ENCODE measurements at places on chromosomes 12 and 14.

DNA sequence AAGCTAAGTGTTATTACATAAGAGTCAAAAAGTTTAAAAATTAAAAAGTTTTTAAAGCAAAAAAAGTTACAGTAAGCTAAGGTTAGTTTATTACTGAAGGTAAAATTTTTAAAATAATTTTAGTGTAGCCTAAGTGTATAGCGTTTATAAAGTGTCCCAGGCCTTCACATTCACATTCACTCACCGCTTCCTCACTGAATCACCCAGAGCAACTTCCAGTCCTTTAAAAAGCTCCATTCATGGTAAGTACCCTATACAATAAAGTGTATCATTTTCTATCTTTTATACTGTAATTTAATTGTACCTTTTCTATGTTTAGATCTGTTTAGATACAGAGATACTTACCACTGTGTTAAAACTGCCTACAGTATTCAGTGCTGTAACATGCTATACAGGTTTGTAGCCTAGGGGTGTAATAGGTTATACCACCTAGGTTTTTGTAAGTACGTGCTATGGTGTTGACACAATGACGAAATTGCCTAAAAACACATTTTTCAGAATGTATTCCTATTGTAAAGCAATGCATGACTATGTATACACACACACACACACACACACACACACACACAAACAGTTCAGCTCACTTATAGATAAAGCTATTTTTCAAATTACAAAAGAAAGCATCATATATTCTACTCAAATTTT, 3.7 kb downstream of the CLEC14A start:
- no peak for DNase-seq

DNA sequence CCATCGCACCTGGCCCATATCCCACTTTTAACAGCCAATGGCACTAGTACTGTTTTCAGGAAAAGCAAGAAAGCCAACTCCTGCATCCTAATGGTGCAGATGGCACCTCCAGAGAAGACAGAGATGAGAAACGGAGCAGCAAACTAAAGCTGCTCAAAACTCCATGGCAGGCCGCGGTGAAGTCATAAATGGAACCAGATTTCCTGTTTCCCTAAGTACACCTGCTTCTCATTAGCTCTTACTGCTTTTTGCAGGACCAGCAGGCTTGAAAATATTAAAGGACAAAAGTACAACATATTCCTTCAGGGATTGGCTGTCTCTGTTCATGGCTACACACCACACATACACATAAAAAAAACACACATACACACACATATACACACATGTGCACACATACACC, 36.7 kb upstream of the LGALS3 start:
- DNase-seq: no peak

DNA sequence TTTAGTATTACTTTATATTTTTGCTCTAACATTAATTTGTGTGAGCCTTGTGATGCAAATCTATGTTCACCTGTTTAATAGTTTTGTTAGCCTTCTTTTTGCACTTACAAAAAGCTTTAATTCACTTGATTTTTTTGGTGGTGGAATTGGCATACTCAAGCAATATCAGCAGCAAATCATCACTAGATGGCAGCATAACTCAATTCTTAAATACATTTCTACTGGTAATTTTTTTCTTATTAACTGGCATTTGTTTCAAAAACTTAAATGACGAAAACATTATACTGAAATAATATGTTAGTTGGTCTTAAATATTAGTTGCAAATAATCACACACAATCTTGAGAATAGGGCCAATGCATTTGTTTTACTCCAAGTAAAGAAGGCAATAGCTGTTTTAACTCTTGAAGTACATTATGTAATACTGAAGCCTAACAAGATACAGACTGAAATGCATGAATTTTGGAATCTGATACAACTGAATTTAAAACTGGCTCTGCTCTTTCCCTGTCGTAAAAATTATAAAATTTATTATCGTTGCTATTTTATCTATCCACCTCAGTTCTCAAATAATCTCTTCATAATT, 151.5 kb downstream of the ATXN7L3B start:
- no peak for DNase-seq

DNA sequence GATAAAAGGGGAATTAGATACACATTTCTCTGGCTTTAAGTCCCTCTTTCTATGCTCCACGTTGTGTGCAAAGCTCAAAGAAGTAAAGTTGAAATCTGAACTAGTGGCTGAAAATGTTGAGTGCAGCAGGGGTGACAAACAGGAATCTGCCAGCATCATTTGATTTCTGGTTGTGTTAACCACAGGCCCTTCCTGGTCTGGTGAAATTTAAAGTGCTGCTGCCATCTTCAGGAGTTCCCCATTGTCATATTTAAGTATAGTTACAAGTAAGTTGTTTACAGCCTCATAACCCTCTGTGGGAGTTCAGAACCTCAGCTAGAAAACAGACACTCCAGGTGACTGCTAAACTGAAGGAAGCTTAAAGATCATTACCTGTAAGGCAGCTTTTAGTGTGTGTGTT, 90.9 kb upstream of the CCDC196 start:
- no peak for DNase-seq

- no peak for DNase-seq
These were observed 28.3 kb downstream of the OAS2 start for GRCh38 chr12:113006641-113007040.

- no peak for DNase-seq
These were observed 96.9 kb downstream of the DNAH10 start for GRCh38 chr12:123859035-123859434.

- no peak for DNase-seq
These were observed 23.3 kb downstream of the DMAC2L start for GRCh38 chr14:50335389-50335788.

- no peak for DNase-seq
These were observed 66.3 kb downstream of the TBX5 start for GRCh38 chr12:114339626-114340025.

- DNase-seq: no peak
These were observed 67.7 kb downstream of the ZC3H14 start for GRCh38 chr14:88630565-88630964.

DNA sequence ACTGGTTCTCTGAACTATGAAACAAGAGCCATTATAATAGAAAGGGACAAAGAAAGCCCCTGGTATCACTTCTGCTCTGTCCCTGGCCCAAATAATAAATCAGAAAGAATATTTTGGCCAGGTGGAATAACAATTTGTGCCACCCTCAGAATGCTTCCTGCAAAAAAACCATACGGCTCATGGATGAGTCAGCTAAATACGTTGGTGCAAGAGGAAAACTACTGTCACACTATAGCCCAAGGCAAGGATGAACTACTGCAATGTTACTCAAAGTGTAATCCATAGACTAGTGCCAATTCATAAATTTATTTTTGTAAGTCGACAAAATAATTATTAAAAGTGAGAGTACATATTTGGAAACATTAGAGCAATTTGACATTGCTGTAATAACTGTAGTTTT, 68.2 kb downstream of the ANKS1B start:
- DNase-seq: no peak

- no peak for DNase-seq
These were observed 362.1 kb downstream of the RAD51B start for GRCh38 chr14:68181519-68182326.

- peak; percentile 91 for DNase-seq
These were observed 717 bp downstream of the ORAI1 start for GRCh38 chr12:121626853-121627640.

DNA sequence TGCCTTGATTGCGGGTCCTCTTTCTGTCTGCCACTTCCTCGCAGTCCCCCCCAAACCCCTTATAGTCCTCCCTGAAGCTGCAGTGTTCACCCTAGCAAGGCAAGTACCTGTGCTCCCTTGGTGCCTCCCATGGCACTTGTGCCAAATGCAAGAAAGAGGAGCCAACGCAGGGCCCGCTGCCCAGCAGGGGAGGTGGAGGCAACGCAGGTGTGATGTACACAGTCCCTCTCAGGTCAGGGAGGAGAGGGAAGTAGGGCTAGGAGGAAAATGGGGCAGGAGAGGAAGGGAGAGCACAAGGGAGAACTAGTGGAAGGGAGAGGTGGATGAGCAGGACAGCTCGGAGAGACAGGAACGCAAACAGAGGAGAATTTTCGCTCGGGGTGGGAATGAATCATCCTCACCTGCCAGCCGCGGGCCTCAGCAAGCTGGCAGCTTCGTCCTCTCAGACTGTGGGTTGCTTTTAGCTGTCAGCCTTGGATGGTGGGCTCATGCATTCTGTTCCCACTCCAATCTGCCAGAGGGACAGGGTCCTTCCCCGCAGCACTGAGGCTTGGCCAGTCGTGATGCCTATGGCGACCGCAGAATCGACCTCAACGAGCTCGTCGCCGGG, 357.0 kb downstream of the CACNA1C start:
- no peak for DNase-seq

DNA sequence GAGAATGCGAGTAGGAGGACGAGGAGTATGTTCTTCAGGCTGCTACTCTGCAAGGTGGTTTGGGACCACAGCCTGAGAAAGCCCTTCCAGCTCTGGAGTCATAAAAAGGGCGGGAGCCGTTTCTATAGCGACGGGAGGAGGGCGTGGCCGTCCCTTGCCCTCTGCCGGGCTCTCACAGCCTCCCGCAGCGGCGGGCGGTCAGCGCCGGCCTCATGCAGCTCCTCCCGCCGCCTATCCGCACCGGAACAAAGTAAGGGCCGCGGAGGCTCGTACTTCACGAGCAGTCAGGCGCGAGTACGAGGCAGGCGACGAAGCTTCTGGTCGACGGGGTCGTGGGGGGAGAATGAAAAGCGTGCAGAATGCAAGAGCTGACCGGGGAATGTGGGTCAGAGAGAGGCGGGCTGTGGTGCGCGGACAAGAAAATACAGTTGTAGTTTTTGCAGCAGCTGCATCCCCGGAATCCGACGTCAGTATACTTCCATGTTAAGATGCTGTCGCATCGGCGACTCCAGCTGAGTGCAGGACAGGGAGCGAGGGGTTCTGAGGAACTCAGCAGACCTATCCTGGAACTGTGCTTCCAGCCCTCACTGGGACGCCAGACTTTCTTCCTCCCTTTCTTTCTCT, at the start of gene DYRK4:
DYRK4 (plus strand) TSS at position 175 of the 624 bp plus-strand sequence; CDS start at position 213, 38 bp downstream.
- DNase-seq: no peak

DNA sequence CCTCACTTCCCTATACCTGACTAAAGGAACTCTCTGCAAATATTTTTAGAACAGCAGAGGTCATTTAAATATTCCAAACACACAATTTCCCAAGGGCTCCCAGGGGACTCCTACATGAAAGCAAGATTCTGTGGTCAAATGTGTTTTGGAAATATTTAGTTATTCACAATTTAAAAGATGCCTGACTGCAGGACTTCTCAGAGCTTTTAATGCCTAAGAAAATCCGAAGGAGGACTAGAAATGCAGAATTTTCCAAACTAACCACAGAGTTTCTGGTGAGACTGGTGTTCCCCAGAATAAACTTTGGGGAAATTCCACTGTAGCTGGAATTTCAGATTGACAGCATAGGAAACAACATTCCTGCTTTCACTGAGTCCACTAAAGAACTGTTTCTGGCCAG, 84.8 kb upstream of the MAP1LC3B2 start:
- no peak for DNase-seq

DNA sequence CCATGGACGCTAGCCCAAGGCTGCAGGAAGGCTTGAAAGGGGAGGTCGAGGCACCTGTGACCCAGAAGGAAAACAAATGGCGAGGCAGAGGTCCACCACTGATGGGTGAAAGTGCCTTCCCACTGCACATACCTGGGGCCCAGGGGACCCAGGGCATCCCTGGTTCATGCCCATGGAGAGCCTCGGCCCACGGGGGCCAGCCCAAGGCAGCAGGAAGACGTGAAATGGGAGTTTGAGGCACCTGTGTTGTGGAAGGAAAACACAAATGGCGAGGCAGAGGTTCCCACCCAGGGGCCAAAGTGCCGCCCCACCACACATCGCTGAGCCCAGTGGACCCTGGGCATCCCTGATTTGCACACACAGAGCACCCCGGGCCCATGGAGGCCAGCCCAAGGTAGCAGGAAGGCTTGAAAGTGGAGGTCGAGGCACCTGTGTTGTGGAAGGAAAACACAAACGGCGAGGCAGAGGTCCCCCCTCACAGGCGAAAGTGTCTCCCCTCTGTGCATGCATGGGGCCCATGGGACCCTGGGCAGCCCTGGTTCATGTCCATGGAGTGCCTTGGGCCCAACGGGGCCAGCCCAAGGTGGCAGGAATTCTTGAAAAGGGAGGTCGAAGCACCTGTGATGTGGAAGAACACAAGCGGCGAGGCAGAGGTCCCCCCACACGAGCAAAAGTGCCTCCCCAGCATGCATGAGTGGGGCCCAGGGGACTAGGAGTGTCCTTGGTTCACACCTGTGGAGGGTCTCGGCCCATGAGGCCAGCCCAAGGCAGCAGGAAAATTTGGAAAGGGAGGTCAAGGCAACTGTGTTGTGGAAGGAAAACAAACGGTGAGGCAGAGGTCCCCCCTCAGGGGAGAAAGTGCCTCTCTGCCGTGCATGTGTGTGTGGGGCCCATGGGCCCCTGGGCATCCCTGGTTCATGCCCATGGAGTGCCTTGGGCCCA, 383.3 kb downstream of the ALG10 start:
- no peak for DNase-seq

GRCh38 chr12:11793921-11794710, 144.6 kb downstream of the ETV6 start:
- DNase-seq: no peak

DNA sequence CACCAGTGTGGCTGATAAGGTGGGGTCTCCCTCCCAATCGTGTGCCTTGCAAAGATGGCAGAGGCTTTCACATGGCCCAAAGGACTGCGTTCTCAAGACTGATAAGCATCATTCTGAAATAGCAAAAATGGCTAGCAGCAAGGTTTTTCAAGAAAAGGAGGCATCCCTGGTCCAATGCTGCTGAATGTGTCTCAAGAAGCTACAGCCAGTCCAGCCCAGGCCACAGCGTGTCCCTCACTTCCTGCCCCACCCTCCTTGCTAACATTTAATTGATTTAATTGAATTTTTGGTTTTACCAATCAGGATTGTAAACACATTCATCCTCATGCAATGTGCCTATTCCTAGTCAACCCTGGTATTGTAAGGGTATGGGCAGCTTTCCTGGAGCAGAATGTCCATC, 55.9 kb downstream of the C14orf132 start:
- DNase-seq: no peak

DNA sequence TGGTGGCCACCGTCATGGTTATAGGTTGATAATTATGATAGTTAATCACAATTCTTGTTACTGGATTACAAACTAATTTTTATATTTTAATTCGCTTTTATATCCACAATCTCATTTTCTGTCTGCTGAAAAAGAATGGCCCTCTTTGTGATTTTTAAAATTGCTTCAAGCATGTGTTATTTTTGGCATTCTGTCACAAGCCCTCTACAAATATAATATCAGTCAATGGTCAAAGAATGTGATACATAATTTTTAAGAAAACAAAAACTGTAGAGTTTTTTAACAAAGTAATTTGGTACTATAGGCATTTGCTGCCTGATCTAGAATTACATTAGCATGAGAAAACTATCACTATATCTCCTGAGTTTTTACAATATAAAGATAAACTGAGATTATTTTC, 352.0 kb upstream of the TMTC1 start:
- DNase-seq: no peak

- DNase-seq: no peak
These were observed 53.9 kb downstream of the TMX1 start for GRCh38 chr14:51293912-51294389.
